ENCODE measurements at places on chromosomes 12 and 14.

DNA sequence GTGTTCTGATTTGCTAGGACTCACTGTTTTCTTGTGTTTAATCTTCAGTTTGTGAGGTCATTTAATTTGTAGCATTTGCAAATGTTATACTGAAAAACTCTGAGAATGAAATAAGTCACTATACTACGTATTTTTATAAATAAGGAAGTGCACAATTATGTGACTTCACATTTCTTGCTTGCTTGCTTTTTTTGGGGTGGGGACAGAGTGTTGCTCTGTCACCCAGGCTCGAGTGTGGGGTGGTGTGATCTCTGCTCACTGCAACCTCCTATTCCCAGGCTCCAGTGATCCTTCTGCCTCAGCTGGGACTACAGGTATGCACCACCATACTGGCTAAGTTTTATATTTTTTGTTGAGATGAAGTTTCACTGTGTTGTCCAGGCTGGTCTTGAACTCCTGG, 32.7 kb downstream of the RBM25 start:
- DNase-seq = no peak

DNA sequence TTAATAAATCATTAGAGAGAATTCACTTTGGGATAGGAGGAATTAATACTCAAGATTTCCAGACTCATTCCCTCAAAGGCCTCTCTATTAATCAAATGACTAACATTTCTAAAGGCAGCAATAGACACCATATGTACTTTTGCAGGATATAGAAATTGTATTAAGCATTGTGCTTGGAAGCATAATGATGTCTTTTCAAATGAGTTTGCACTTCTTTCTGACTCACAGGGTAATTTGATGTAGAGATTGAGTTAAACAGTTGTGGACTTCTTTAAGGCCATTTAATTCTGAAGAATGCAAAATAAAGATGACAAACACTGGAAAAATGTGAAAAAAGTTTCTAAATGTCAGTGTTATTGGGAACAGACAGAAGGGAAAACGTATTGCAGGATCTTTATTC, 63.4 kb upstream of the CSRP2 start:
- DNase-seq = no peak

DNA sequence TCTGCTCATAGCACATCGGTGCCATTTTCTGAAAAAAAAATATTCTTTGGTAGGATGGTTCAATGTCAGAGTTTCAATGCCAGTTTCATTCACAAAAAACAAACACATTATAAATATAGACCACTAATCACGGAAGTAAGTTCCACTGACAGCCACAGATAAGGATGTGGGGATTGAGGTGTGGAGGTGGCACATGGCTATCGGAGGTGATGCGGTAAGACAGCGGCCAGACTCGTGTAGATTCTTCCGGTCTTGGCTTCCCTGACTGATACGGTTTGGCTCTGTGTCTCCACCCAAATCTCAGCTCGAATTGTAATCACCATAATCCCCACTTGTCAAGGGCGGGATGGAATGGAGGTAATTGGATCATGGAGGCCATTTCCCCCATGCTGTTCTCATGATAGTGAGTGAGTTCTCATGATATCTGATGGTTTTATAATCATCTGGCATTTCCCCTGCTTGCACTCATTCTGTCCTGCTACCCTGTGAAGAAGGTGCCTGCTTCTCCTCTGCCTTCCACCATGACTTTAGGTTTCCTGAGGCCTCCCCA, 693.4 kb downstream of the VRK1 start:
- no peak for DNase-seq

GRCh38 chr12:124730455-124730932, 133.2 kb downstream of the SCARB1 start:
- DNase-seq = no peak

- no peak for DNase-seq
Measured at GRCh38 chr12:82835217-82835616, 148.5 kb downstream of the TMTC2 start.

- DNase-seq = peak; percentile 46
Measured at GRCh38 chr12:44875954-44876543, at the start of gene NELL2. Gene NELL2 (minus strand): TSS chr12:44876315. CDS start chr12:44875869, 446 bp downstream.

- DNase-seq = no peak
Measured at GRCh38 chr12:131249246-131250027, 295.7 kb downstream of the ADGRD1 start.

GRCh38 chr12:100267603-100268281, 765 bp downstream of the SCYL2 start:
- peak; percentile 6 for DNase-seq
